Islet precursor cell (in vitro differentiated cells): ENCODE measurements at places on chromosomes 16 and 17.
A peak's percentile ranks its signal among the peaks of the same experiment; 100 is the strongest.

DNA sequence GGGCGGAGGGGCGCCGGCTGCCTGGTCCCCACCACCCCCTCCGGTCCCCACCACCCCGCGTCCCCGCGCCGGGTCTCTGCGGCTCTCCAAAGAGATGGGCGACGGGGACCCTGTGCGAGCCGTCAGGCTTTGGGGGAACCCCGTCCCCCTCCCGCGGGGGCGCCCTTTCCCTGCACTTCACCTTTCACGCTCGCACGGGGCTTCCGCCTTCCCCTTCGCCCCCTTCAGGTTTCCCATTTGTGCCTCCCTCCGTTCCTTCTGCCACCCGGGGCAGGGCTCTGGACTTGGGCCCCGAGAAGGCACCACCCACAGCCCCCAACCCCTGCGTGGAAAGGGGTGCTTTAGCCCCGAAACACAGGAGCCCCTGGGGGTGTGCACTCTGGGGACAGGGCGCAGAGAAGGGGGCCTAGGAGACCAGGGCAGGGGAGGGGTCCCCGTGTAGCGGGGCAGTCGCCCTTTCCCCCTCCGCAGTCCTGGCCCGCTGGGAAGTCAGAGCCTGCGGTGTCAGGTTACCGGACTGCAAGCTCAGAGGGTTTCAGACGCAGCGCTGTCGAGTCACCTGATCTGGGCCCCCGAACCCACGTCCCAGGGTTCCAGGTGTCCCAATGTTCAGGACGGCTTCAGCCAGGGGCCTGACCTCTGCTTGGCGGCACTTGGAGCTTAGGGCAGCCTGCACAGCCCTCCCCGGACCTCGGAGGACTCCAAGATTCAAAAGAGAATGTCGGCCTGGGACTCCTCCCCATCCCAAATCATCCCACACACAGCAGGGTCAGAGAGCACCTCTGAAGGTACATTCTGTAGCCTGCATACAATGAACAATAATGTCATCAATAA lies 6.7 kb upstream of the CCDC92B start:
- peak; percentile 88 for DNase-seq

- peak; percentile 88 for DNase-seq
Observed at GRCh38 chr16:77993111-77993985, 29.0 kb upstream of the CLEC3A start.

DNA sequence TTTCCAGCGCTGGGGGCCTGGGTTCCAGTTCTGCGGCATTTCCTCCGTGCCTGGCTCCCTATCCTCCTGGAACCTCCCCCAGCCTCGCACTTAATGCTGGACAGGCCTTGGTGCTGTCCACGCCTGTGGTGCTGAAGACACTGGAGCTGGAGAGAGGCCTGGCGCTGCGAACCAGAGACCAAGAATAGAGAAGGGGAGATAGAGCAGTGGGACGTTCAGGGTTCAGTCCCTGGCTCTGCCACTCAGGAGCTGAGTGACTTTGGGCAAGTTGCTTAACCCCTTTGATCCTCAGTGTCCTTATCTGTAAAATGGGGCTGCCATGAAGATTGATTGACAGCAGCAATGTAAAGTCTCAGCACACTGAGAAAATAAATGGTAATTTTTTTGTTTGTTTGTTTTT lies 11.9 kb downstream of the SBK1 start:
- peak; percentile 75 for DNase-seq

DNA sequence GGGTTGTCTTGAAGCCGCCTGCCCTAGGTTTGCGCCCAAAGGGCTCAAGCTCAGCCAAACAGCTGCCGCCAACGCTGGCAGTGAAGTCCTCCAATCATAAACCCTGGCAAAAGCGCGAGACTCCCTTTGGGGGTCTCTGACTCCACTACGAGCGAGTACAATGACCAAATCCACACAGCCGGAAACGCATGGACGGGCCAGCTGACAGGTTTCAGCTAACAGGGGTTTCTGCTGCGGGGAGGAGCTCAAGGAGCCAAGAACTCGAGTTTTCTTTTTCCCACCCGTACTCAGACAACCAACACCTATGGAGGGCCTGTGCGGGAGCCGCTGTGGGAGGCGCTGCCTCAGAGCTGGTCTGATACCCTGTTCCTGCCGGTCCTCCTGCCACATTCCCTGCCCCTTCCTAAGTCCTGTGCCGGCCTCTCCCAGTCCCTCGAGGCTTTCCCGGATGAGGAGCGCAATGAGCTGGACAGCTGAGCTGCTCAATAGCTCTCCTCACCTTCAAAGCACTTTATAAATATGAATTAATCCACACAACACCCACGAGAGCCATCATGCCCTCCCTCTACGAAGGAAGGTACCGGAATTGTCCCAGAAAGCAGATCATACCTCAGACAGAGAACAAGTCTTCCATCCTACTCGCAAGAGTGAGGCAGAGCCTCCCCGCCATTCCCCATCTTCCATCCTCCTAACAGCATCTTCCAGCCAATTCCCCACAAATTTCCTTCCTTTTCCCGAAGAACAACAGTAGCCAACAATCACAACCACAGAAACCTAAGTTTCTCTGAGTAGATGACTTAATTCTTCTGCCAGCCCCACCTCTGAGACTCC lies 6.1 kb downstream of the ABR start:
- DNase-seq: no peak

- DNase-seq: peak; percentile 45
Observed at GRCh38 chr17:77493238-77493820, 352.6 kb downstream of the SEC14L1 start.

DNA sequence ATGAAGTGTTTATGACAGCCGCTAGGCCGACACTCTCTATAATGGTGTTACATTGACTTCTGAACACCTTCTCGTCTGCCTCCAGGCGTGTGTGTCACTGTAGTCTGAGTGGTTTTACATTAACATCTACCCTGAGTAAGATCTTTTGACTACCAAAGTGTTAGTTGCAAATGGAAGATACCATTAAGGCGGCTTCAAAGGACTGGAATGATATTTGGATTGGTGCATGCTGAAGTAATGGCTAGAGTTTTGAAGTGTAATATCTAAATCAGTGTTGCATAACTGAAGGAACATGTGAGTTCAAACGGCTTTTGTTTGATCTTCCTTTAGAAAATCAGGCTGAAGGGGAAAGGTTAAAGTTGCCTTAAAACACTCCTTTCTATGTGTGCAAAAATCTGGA lies 52.2 kb downstream of the BCAS3 start:
- no peak for DNase-seq

- no peak for DNase-seq
Observed at GRCh38 chr16:67187175-67187890, 2.6 kb downstream of the EXOC3L1 start.

DNA sequence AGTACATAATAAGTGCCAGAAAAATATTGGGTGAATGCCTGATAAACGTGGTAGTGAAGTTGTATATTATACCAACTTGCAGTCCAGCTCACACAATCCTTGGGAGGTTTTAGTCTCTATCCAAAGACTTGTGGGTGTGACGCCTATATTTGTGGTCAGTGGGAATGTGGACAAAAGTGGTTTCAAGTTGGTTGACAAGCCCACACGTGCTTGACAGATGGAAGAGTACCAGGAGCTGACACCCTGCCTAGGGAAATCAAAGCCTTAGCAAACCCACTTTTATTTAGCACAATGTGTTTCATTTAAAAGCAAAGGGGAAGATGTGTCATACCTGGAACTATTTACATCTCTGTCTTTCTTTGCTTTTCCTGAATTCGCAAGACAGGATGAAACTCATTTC lies 79.0 kb downstream of the CA10 start:
- DNase-seq: no peak

DNA sequence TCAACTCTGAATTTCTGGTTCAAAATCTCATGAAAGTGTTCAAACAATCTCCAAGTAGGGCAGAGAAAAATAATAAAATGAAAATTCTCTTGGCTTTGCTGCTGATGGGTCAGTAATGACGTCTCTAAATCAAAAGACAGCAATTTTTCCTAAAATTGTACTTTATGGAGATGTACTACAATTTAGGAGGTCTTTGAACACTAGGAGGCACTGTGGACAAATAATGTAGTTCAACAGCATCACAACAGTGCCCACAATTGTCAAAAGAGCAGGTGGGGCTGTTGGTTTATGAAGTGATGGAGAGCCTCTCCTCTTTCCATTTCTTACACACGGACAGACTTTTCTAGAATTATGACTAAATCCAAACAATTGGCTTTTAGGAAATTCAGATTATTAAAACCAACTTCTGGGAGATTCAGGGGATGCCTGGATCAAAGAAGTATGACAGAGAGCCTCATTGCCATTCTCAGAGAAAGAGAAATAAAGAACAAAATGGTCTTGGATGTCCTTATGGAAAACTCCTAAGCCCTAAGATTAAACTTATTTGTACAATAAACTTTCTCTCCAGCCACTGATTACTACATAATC lies 23.8 kb downstream of the EZH1 start:
- no peak for DNase-seq

GRCh38 chr16:361872-362701 lies 8.3 kb downstream of the MRPL28 start:
- peak; percentile 88 for DNase-seq

DNA sequence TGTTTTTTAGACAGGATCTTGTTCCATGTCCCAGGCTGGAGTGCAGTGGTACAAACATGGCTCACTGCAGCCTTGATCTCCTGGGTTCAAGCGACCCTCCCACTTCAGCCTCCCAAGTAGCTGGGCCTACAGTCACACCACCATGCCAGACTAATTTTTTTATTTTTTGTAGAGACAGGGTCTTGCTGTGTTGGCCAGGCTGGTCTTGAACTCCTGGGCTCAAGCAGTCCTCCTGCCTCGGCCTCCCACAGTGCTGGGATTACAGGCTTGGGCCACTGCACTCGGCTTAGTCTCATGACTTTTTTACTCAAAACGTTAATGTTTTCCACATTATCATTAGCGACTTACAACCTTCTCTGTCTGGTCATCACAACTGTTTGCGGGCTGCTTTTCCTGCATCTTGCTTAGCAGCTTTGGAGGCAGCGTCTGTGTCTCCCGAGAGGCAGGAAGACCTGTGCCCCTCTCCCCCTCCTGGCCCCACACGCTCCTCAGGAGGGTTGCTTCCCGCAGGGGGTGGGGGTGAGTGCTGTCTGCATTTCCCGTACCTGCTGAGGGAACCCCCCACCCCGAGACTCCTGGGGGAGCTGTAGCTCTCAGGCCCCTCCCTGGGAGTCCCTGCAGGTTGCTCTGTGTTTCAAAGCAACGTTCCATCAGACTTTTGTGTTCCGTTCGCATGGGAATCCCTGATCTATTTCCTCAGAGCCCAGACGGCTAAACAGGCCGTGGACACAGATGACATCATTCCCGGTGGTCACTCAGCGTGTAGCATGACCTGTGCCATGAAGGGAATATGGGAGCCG lies 52.6 kb downstream of the PGS1 start:
- no peak for DNase-seq

- DNase-seq: no peak
Observed at GRCh38 chr16:63323055-63323454, 1286.8 kb upstream of the CDH8 start.

DNA sequence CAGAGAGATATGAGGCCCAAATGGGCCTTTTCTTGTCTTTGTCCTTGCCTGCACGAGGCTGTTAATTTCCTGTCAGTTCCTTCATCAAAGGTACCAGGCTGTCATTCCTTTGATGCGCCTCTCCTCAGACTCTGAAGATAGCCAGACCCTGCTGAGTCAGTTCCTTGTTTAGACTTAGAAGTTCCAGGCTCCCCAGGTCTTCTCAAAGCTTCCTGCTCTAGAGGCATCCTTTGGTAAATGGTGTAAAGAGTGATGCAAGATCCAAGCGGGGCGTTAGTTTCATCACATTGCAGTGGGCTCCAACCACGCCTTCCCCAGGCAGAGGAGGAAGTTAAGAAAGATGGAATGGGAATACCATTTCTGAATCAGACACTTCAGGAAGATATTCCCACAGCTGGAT lies 4.0 kb upstream of the CDH11 start:
- peak; percentile 95 for DNase-seq

GRCh38 chr17:72862276-72862999 lies 230.1 kb downstream of the SLC39A11 start:
- no peak for DNase-seq

DNA sequence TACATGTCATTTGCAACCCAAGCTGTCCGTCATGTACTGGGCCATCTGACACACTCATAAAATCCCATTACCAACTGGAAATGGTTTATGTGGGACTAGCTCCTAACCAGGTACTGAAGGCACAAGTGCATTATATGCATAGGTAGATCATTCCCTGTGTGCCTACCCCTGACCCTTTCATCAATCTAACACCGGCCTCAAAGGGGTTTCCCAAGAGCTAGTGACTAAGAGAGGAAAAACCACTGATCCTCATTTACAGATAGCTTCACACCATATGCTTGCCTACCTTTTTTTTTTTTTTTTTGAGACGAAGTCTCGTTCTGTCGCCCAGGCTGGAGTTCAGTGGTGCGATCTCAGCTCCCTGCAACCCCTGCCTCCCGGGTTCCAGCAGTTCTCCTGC lies 449.8 kb downstream of the SLC39A11 start:
- DNase-seq: no peak

DNA sequence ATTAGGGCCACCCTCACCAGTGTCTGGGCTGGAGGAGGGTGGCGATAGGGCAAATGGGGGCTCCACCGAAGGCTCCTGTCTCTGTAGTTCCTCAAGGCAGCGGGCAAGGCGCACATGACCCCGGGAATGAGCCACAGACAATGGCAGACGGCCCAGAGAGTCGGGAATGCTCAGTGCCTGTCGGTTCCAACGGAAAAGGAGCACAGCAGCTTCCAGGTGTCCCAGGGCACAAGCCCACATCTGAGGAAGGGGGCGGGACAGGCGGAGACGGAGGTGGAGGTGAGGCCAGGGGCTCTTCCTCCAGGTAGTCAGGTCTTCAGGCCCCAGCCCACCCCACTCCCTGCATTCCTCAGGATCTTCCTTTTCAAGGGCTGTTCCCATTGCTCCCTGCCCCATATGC lies 5.1 kb upstream of the SPAG7 start:
- no peak for DNase-seq

- peak; percentile 71 for DNase-seq
Observed at GRCh38 chr17:42660692-42661345, 1.7 kb downstream of the TUBG2 start.

- no peak for DNase-seq
Observed at GRCh38 chr16:80611171-80611929, 70.6 kb downstream of the DYNLRB2 start.

DNA sequence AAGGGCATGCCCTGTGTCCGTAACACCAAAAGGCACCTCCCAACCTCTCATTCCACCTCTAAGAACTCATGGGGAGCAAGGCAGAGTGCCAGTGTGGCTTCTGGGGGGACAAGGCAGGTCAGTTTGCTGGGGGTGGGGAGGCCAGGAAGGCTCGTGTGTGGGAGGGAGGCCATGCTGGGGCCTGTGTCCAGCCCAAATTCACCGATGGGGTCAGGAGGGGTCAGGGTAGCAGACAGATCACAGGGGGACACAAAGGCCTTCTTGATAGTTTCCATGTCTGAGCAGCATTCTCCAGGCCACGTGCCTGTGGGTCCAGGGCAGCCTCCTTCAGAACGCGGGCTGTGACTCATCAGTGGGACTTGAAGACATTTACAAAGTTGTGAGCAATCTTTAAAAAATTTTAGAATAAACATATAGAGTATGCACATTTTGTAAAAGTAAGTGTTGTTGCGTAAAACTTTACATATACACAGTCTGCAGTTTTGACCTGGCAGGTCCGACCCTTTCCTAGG lies 20.9 kb downstream of the SPACA3 start:
- peak; percentile 91 for DNase-seq

GRCh38 chr16:11431915-11432465 lies 86.7 kb downstream of the RMI2 start:
- DNase-seq: no peak
